ENCODE measurements at places on chromosomes 3 and 15.

DNA sequence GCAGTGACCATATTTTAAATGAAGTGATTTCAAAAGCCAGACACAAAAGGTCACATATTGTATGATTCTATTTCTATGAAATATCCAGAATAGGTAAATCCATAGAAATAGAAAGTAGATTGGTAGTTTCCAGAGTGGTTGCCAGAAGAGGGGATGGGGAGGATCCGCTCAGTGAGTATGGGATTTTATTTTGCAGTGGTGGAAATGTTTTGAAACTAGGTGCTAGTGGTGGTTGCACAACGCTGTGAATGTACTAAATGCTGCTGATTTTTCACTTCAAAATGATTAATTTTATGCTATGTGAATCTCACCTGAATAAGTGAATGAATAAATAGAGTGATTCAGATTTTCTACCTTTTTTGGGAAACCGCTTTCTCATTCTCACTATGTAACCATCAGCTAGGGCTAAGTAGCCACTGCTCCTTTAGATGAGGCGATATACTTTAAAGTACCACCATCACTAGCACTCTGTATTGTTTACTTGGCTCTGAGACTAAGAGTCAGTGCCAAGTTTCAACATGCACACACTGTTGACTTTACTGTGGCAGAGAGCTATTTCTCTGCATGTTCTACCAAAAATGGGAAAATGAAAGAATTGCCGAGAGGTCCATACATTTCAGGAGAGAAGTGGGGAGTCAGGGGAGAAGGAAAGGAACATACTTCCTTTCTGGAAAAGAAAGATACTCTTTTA, 90.7 kb upstream of the GOLIM4 start:
- no peak for DNase-seq

DNA sequence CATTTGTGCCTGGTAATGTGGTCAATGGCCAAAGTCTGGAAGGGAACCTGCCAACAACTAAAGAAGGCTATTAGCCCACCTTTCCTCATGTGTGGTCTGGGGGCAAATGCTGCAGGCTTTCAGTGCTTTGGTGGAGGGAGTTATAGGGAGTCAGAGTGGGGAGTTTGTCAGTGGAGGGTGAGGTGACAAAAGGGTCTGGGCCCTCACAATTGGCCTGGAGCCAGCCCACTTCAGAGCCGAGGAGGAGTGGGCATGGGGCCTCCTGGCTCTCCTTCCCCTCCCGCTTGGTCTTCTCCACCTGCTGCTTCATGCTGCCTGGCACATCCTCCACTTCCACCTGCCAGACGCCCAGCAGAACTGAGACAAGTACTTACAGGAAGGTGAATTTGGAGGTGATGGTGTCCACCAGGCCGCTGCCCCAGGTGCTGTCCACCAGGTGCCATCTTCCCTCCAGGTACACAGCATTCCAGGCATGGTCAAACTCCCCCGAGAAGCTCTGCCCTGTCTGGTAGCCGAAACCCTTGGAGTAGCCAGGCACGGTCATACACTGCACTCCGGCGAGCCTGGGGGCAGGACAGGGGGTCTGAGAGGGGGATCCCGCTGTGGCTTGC, 40.9 kb downstream of the KY start:
- DNase-seq, result no peak

- no peak for DNase-seq
Observed at GRCh38 chr3:151709847-151710246, 23.9 kb upstream of the AADACL2 start.

DNA sequence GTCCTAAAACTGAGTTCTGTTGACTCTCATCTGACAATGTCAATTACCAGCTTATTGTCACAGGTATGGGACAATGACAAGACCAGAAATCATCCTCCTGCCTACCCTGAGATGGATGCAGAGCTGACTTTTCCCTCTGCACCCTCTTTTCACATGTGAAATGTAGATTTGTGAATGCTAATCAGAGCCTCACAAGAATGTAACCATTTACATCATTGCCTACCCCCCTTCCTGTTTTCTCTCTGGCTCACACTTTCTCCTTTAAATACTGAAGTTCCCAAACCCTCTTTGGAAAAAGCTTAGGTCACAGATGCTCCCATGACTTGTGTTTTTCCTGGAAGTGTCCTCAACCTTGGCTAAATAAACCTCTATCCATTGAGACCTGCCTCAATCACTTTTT, 228.2 kb downstream of the MYRIP start:
- no peak for DNase-seq

GRCh38 chr15:100291106-100291505, 50.7 kb downstream of the ADAMTS17 start:
- no peak for DNase-seq

DNA sequence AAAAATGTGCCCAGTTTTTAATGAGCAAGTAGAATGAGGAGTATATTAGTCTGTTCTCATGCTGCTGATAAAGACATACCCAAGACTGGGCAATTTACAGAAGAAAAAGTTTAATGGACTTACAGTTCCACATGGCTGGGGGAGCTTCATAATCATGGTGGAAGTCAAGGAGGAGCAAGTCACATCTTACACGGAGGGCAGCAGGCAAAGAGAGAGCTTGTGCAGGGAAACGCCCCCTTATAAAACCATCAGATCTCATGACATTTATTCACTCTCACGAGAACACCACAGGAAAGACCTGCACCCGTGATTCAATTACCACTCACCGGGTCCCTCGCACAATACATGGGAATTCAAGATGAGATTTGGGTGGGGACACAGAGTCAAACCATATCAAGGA, 111.7 kb upstream of the CNTN6 start:
- DNase-seq, result no peak

DNA sequence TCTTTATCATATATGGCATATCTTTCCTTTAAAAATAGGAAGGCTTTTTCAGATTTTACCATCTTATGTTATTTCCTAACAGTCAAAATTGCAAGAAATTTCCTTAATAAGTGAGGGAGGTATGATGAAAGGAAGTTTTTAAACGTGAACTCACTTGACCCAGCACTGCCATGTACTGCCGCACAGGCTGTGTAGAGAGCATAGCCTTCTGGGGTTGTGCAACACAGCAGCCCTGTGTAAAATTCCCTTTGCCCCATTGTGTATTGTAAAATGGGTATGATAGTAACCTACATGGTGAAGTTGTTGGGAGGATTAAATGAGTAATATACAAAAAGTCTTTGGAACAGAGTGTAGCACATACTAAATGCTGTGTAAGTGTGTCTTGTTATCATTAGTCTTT, 78.6 kb downstream of the PEX5L start:
- no peak for DNase-seq

DNA sequence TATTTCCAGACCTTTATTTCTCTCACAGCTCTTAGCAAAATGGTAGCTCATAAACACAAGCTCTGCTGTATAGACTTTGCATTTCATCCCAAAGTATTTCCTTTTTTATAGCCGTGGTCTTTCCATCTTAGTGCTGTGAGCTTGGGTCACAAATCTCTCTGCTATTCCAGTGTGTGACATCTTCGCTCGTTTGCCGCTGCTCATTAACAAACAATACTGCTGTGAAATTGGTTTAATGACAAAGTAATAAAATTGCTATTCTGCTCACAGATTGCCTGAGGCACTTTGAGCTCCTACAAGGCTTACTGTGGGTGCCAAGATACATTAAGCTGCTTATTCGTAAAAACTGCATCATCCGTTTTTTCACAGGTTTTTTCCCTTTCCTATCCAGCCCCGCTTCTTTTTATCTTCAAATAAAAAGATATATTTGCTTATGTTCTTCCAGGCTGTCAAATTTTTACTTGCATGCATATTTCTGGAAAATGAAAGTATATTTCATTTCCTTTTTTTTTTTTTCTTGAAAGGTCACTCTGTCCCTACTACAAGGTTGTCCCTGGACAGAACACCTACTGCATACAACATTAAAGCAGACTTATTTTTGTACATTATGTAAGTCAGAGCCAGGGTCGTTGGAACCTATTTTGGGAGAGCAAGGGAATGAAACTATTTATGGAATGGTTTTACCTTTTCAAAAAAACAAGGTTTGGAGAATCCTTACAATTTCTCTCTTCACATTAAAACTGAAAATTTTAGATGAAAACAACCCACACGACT, 174.5 kb downstream of the MEIS2 start:
- DNase-seq, result no peak
